CD4-positive, alpha-beta T cell treated with Interleukin-21 for 1 hour (primary cell): ENCODE measurements at places on chromosomes 6 and 20.
A peak's percentile ranks its signal among the peaks of the same experiment; 100 is the strongest.

DNA sequence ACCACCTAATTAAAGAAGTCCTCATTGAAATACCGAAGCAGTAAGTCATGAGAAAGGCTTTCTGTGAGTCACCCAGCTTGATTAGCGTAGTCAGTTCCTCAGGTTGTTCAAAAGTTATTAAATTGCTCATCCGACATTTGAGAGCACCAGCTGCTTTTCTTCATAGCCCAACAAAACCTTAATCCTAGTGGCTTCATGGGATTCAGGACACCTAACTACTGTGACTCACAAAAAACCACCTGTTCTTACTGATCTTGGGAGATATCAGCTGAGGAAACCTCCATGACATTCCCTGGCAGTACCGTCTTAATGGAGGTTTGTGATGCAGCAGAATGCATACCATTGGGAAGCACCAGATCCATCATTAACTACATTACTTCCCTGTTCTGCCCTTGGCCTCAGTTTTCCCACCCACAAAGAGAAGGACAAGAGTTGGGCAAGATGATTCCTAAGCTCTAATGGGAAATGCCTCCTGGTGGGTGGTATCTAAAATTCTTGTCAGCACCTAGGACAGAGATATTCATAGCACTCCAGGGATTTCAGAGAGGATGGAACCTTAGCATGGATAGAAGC, 103.8 kb downstream of the KHDC1L start:
- DNase-seq: no peak

DNA sequence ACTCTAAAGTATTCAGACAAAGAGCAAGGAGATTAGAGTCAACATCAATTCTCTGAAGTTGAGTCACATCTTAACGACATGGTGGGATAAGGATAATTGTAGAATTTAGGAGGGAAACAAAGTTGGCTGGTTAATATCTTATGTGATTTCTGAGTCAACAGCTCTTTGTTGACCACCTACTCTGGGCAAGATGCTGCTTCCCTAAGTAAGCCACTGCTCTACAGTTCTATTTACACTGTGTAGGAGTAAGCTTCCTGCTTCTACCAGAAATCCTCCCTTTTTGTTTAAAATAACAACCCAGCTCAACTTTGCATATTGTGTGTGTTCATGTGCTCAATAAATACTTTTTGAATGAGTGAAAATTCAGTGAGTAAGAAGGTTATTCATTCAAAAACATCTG, 3.1 kb downstream of the HS3ST5 start:
- no peak for DNase-seq

- no peak for DNase-seq
These were observed 13.6 kb upstream of the UBR2 start for GRCh38 chr6:42550277-42550676.

- DNase-seq: no peak
These were observed 7.7 kb downstream of the NPEPL1 start for GRCh38 chr20:58700121-58700821.

DNA sequence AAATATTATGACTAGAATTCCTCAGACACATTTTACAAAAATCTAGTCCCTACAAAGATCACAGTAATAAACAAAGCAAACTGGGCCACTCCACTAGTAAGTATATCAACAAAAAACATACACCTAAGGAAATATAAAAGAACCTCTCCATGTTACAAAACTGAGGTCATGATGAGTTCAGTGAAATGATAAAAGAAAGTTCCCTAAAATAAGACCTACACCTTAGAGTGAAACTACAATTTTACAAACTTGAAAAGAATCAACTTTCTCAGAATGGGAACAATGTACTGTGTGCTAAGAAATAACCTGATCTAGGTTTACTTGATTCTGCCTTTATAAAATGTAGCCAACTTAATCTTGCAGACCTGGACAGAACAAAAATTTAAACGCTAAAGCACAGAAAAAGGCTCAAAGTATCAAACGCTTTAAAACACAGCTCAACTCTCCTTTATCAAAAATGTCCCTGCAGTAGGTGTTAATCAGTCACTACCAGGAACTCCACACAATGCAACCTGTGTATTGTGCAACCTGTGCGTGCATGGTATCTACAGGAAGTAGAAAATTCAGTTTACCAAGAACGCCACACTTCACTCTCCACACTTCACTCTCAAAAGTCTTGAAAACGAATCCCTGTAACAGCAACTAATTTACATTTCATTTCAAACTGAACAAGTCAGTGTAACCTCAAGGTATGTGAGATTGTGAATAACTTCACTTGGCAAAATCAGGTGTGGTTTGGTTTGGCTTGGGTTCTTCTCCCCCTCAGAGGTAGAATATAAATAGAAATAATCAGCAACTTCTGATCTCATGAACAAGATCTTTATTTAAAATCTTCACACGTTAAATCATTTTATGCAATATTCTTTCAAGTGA, 1.8 kb downstream of the RALGAPA2 start:
- DNase-seq: peak; percentile 40

GRCh38 chr20:59811681-59812171, 121.7 kb downstream of the SYCP2 start:
- DNase-seq: no peak

DNA sequence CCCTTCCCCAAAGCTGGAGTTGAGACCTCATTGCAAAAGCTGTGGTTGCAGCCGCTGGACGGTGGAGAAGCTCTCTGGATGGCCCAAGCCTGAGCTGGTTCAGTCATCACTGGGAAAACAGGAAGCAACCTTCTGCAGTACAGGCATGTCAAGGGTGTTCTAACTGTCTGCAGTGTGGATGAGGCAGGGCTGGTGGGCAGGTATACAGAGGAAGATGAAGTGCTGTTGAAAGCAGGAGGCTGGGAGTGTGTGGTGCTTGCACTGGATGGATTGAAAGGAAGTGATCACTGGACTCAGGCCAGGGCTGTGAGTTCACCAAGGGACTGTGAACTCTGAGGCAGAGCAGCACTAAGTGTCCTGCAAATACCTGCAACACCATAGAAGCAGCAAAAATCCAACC, 89.0 kb upstream of the NOX3 start:
- DNase-seq: no peak

GRCh38 chr6:101605426-101605825, 211.9 kb downstream of the GRIK2 start:
- DNase-seq: no peak

DNA sequence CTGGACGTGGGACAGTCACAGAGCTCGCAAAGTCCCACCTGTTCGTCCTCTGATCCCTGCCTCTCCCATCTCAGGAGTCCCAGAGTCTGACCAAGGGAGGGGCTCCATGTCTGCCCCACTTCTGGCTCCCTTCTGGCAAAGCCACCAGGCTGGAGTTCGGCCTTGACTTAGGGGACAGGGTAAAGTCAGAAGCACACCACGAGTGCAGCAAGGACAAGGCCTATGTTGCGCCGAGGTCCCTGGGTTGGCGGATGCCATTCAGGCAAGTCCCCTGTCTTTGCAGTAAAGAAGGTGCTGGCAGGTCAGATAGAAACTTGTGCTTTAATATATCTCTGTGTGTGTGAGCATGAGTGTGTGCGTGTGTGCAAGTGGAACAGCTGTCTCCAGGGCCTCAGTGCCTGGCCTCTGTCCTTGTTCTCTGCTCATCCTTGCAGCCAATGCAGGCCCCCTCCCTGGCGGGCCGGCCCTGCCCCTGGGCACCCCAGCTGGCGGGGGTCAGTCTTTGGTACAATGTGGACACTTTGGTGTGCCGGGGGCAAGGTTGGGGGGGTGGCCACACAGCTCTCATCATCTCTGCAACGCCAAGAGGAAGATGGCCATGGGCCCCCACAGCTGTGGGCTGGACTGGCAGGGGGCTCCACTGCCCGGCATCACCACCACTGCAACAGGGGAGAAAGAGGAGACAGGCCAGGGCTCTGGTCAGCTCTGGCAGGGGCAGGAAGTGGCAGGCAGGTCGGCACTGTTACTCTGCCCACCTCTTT, 60.7 kb downstream of the MDGA1 start:
- no peak for DNase-seq

GRCh38 chr6:81857812-81858211, 105.3 kb upstream of the TENT5A start:
- DNase-seq: no peak

GRCh38 chr6:102895683-102896082, 1502.2 kb downstream of the GRIK2 start:
- no peak for DNase-seq

DNA sequence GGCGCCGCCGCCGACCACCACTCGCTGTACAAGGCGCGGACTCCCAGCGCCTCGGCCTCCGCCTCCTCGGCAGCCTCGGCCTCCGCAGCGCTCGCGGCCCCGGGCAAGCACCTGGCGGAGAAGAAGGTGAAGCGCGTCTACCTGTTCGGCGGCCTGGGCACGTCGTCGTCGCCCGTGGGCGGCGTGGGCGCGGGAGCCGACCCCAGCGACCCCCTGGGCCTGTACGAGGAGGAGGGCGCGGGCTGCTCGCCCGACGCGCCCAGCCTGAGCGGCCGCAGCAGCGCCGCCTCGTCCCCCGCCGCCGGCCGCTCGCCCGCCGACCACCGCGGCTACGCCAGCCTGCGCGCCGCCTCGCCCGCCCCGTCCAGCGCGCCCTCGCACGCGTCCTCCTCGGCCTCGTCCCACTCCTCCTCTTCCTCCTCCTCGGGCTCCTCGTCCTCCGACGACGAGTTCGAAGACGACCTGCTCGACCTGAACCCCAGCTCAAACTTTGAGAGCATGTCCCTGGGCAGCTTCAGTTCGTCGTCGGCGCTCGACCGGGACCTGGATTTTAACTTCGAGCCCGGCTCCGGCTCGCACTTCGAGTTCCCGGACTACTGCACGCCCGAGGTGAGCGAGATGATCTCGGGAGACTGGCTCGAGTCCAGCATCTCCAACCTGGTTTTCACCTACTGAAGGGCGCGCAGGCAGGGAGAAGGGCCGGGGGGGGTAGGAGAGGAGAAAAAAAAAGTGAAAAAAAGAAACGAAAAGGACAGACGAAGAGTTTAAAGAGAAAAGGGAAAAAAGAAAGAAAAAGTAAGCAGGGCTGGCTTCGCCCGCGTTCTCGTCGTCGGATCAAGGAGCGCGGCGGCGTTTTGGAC, 2.0 kb downstream of the SOX4 start:
- DNase-seq: peak; percentile 18

- no peak for DNase-seq
These were observed 29.9 kb upstream of the BACH2 start for GRCh38 chr6:90326404-90327057.

GRCh38 chr6:1698527-1698926, 88.8 kb downstream of the FOXC1 start:
- no peak for DNase-seq

DNA sequence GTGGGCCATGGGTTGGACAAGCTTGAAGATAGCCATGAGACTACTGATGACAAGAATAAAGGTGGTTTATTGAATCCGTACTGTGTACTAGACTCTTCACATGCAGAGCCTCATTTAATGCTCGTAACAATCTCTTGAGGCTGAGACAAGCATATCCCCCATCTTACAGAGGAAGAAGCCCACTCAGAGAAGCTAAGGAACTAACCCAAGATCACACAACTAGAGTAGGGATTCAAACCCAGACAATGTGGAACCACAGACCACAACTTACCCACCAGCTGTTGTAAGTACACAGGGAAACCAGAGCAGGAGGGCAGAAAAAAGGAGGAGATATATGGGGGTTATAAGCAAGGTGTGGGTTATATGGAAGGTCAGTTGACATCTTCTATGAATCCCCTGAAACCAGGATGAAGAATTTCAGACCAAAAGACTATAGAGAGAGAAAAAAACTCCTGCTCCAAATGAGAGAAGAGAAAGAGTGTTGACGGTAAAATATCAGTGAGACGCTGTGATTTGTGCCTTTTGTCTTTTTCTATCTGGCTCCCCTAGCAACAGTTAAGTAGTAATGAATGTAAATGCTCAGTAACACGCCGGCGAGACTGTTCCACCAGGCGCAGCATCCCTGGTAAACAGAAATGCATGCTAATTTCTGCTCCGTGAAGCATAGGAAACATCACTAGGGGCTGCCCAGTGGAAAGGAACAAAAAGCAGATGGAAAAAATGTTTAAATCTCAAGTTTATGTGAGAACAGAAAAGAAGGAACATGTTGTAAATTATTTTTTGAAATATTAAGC, 80.1 kb upstream of the SLC22A16 start:
- DNase-seq: no peak

GRCh38 chr20:39492223-39492797, 530.2 kb downstream of the DHX35 start:
- DNase-seq: no peak

GRCh38 chr6:67952948-67953347, 682.1 kb upstream of the ADGRB3 start:
- DNase-seq: no peak

- DNase-seq: no peak
These were observed 458.7 kb downstream of the RNF144B start for GRCh38 chr6:18845896-18846295.

DNA sequence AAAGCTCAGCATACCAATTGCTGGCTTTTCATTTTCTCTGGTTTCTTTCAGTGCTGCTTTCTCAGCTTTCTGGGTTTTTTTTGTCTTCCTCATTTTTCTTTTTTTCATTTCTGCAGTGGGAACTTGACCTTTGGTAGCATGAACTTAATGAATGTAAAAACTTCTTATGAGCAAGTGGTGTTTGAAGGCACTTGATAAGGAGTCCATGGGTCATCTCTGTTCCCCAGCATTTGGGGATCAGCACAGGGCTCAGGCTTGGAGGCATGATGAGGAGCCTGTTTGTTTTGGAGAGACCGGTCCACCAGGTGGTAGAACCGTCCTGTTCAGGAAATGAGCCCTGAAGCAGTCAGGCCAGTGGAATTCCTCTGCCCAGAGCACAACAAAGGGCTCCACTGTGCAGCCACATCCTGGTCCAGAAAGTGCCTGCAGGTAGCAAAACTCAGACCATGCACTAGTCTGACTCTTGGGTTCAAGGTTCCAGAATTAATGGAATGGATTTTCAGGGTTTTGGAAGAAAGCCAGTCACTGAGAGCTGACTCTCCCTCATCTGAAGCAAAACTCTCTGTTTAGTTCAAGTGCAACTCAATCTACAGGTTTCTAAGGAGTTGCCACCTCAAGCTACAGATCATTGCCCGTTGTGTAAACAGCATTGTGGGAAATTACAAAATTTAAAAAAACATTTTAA, 52.3 kb upstream of the ADGRF1 start:
- DNase-seq: no peak

- DNase-seq: no peak
These were observed 141.4 kb downstream of the OGFRL1 start for GRCh38 chr6:71430018-71430417.

- no peak for DNase-seq
These were observed at the start of gene NNAT for GRCh38 chr20:37521061-37521771. Gene NNAT, plus strand, starts transcription at chr20:37521250. Its CDS starts 82 bp downstream, at chr20:37521332.

- DNase-seq: no peak
These were observed 265.0 kb downstream of the UTRN start for GRCh38 chr6:144549837-144550747.

- no peak for DNase-seq
These were observed 27.3 kb upstream of the GABRR1 start for GRCh38 chr6:89244241-89244985.
